ENCODE measurements at places on chromosomes 7 and 10.

GRCh38 chr7:107167483-107168232, 1.1 kb upstream of the HBP1 start:
- no peak for DNase-seq

DNA sequence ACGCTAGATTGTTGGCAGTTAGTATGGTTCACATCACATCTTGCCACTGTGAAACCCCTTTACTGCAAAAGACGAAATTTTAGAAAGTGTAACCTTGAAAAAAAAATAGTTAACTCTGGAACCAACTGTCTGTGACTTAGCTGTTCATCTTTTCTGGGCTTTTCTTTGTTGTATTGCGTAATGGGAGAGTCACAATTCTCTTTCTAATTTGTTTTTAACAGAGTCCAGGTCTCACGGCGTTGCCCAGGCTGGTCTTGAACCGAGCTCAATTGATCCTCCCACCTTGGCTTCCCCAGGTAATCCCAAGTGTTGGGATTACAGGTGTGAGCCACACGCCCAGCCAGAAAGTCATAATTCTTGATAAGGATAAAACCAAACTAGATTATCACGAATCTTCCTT, 14.5 kb downstream of the UBE3C start:
- DNase-seq = no peak

- peak; percentile 17 for DNase-seq
Observed at GRCh38 chr7:28984631-28985030, 26.5 kb upstream of the TRIL start.

DNA sequence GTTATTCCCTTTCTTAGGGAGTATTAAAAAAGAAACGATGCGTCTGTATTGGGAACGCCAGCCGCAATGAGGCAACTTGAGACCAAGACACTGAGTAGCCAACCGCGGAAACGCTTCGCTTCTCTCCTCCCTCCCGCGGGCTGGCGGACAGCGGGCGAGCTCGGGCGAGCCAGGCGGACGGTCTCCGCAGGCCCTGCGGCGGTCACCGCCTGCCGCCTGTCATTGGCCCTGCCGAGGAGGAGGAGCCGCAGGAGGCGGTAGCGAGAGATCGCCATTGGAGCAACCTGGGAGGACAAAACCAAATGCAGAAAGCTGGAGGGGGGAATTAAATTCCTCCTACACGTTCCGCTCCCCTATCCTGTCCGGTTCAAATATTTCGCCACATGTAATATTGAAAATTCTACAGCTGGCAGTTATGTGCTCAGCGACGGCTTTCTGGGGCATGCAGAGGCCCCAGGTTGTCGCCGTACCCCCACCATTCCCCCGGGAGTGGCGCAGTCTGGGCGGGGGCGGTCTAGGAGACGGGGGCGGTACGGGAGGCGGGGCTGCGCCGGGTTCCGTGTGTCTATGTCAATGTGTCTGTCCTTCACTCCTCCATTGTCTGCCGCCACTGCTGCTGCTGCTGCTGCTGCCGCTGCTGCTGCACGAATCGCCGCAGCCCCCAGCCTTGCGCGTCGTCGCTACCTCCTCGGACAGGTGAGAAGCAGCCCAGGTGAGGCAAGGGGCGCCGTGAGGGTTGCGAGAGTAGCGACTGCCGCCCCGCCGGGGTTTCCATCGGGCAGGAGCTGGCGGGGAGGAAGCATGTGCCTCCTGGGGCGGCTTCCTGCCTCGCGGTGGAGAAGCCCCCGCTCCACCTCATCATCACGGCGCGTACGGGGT, at the start of the genes ANKMY2 and BZW2:
Gene ANKMY2 (minus strand): TSS at position 162 of the 879 bp plus-strand sequence. CDS start 181 bp downstream, outside the sequence.
Gene BZW2 (plus strand): TSS at position 589 of the 879 bp plus-strand sequence. CDS start 19,263 bp downstream, outside the sequence.
- DNase-seq = peak; percentile 89

GRCh38 chr7:81869670-81870069, 99.8 kb upstream of the HGF start:
- DNase-seq = no peak

DNA sequence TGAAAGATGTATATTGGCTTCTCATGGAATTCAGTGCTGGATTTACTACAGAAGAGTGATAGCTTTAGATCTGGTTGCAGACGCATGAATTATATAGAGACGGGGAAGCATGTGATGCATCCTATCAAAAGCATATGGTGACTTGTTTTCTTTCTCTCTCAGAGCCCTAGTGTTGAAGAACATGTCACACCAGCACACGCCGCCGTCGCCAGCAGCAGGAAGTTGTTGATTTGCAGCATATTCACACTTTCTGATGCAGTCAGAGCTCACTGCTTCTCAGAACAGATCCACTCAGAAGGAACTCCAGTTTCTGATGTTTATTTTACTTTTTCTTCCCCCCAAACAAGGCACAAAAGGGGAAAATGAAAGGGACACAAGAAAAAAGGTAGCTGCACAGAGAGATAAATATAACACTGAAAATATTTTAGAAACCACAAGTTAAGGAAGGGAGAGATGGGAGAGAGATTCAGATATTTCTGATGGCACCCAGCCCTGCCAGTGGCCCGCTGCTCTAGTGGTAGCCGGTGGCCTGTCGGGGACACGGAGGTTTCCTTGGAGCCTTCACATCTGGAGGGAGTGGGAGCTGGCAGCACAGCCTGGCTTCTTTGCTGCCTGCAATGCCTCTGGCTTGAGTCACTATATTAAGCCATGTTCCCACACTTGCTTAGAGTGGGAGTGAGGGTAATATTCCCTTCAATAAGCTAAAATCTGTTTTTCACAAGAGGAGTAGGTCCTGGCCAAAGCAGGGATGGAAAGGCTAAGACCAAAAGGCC, 123.2 kb downstream of the NRP1 start:
- DNase-seq = no peak

DNA sequence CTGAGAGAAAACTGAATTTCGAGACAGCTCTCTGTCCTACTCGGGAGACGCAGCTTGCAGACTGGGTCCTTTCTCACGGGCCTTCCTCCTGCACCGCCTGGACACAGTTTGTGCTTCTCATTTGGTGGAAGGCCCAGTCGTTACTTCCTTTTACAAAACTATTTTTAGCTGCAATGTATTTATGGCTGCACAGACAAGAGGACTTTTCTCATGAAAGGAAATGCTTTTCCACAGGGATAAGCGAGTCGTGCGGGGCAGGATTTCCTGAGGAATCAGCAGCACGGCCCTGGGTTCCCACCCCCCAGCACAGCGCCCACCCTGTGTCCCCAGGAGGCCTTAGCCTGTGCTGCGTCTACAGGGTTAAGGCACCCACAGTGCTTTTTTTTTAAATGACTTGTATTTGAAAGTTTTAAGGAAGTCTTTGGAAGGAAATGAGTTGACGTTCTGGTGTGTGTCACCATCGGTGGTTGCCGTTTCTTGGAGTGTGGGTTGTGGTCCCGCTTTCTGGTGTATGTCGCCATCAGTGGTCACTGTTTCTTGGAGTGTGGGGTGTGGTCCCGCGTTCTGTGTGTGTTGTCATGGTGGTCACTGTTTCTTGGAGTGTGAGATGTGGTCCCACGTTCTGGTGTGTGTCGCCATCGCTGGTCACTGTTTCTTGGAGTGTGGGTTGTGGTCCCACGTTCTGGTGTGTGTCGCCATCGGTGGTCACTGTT, 50.9 kb downstream of the INPP5A start:
- DNase-seq = no peak

- no peak for DNase-seq
Observed at GRCh38 chr7:31092606-31093005, 40.5 kb downstream of the ADCYAP1R1 start.

DNA sequence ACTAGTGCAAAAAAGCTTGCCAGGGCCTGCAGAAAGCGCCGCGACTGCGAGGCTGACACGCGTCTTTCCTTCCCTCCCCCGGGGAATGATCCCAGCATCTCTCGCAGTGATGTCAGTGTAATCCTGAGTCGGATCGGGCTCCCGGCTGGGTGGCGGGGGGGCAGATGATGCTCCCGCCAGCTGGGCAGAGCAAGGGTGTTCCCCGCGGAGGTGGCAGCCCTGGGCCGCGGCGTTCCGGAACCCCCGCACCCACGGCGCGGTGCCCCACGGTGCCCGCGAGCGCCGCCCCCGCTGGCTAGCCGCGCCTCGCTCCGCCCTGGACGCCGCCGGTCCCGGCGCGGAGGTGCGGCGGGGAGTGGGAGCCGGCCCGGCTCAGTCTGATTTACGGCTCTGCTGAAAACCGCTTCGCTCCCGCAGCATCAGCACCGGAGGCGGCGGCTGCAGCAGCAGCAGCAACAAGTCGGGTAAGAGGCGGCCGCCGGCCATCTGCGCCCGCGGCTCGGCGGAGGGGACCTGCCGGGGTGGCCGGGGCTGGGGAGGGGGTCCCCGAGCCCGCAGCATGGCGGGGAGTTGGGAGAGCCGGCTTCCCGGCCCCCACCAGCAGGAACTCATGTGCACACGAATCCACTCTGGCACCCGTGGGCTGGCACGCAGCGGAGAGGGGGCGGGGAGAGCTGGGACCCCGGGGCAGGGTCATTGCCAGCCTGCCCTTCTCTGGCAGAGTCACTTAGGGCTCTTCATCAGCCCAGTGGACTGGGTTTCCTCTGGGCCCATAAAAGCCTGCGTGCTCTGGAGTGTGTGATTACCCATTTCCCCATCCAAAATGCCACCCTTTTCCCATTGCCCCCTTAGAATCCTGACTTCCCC, at the start of gene ZNF365:
Gene ZNF365 (plus strand): TSS at position 375 of the 867 bp plus-strand sequence. CDS start 1,825 bp downstream, outside the sequence.
- peak; percentile 68 for DNase-seq

DNA sequence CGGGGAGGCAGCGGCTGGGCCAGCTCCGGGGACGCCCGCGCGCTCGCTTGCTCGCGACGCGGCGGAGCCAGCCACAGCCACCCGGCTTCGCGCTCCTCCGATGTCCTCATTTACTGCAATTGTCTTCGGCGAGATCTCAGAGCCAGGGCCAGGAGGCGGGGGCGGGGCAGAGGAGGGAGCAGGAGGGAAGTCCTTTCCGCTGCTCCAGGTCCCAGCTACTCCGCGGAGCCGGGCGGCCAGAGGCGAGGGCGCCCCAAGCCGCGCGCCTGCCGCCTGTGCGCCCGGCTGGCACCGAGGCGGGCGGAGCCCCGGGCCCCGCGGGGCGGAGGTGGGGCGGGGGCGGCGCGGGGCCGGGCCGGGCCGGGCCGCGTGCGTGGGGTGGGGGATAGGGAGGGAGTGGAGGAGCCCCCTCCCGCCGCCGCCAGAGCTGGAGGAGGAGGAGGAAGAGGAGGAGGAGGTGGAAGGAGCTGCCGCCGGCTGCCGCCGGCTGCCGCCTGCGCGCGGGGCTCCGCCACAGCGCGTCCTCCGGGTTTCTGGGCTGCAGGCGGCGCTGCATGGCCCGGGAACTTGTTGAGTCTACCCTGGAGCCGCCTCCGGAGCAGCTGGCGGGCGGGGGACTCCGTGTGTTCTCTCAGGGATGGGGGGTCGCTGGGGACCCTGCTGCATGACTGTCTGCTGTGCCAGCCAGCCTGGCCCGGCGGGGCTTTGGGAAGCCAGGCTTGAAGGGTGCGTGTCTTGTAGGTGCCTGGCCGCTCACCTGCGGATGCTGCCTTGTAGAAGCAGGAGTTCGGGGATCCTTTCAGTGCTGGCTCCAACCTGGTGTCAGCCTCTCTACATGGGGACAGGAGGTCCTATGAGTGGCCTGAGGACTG, at the start of gene INSYN2A:
Gene INSYN2A (minus strand): TSS at position 310 of the 872 bp plus-strand sequence. CDS start 20,196 bp downstream, outside the sequence.
- DNase-seq = peak; percentile 71

DNA sequence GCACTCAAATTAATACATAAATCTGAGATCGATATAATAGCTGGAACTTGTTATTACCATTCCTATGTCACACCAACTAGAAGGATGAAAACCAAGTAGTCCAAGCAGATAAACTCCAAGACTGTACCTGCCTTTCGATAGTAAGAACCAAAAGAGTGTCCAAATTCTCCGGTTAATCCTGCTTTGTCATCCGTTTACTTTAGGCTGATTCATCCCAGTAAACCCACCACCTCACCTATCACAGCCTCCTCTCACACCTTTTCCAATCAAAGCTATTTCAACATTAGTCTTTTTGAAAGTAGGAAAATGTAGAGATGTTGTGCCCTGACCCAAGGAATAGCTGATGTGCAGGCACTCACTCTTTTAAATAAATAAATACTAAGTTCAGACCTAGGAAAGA, 177.2 kb downstream of the CTNNA3 start:
- no peak for DNase-seq

DNA sequence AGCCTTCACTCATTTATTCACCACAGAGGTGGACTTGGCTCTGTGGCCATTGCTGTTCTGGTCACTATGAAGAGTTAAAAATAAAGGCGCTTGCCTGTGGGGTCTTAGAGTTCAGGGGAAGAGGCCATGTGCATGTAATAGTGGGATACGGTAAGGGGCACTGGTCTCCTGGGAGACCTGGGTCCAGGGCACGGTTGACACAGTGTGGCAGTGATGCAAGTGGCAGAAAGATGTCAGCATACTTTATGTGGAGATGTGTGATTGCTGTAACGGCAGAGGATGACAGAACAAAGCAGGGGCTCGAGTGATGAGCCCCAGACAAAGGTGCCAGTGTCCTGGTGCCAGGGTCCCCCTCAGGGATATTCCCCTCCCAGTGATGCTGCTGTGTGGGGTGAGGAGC, 8.6 kb downstream of the ZSCAN25 start:
- DNase-seq = no peak

GRCh38 chr7:117479225-117480054, at the start of gene CFTR:
Gene CFTR (plus strand): TSS chr7:117480025. CDS start chr7:117480095, 70 bp downstream.
- no peak for DNase-seq

DNA sequence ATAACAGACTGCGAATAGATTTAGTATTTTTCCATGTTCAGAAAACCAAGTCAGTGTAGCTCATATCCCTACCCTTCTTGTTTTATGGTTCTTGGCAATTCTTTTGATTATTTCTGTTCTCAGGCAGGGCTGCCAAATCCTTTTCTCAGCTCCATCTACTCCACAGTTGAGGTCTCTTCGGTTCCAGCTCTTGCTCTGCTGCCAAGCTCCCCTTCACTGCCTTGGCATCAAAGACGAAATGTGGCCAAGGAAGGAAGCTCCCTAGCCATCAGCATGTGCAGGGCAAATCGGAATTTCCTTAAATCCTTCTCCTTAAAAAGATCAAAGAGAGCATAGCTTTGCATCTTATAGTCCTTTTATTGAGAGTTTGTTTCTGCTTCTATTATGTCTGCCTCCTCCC, 116.4 kb upstream of the NOBOX start:
- DNase-seq = no peak

- no peak for DNase-seq
Observed at GRCh38 chr7:31007634-31008033, 43.9 kb downstream of the GHRHR start.

- DNase-seq = no peak
Observed at GRCh38 chr7:13846386-13846785, 143.1 kb downstream of the ETV1 start.

DNA sequence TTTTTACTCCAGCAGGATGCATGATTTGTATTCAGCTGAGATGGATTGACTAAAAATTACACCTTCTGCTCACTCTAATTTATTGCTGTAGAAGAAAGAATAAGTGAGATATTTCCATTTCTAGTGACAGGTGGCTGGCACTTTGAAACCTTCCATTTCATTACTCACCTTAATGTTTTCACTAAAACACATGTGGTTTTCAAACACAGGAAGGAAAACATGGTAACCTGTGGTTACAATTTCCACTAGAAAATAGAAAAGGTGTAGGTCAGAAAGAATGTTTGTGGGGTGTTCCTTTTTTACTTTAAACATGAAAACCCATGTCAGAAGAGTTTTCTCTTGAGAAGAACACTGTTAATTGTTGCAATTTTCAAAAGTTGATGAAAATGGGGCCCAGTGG, 12.0 kb upstream of the PRKCQ start:
- no peak for DNase-seq

DNA sequence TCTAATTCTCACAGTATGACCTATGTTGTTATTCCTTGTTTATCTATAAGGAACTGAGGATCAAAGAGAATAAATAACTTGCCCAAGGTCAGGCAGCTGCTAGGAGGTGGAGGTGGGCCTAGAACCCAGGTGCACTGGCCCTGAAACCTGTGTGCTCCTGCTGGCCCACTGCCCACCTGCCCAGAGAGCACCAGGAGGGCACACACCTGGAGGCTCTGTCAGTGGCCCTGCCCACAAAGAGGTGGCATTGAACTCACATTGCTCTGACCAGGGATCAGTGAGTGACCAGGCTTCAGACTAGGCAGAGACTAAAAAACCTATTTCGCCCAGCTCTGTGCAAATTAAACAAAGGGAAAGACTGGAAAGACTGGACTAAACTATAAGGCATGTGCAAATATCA, 210.6 kb downstream of the TNS3 start:
- no peak for DNase-seq

All from hypothalamus (tissue), 51 donors.